ENCODE measurements at places on chromosomes 3 and 15.

DNA sequence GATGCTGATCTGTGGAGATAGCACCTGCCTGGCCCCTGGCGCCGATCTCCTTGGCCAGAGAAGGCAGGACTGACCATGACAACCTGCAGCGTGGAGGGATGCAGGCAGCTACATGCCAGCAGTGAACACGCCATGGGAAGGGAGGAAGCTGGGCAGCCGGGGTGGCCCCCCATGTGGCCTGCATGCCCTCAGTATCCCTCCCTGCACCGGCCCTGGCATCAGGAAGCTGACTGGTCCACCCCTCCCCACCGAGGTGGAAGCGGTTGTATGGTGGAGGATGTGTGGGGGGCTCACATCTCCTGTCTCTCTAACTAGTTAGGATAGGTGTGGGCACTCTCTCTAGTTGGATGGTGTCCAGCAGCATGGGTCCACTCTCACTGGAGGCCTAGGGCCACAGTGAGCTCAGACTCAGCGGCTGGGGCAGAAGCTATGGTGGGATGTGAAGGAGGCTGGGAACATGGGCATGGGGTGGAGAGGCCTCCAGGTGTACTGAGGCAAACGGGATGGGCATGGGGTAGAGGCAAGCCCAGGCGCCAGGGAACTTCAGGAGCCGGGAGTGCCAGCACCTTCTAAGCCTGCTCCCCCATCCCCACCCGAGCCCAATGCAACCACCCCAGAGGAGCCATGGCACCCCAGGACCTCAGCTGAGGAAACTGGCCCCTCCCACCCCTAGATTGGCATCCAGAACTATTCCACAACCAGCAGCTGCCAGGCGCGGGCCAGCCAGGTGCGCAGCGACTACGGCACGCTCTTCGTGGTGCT lies 1.8 kb upstream of the ABTB1 start:
- DNase-seq = no peak

- DNase-seq = peak; percentile 98
Observed at GRCh38 chr3:123884203-123884831, at the start of gene MYLK. TSS of gene MYLK (minus strand) at chr3:123884332. CDS start at chr3:123793841, 90,491 bp downstream.

- DNase-seq = peak; percentile 45
Observed at GRCh38 chr15:28989239-28989830, 103.6 kb downstream of the APBA2 start.

DNA sequence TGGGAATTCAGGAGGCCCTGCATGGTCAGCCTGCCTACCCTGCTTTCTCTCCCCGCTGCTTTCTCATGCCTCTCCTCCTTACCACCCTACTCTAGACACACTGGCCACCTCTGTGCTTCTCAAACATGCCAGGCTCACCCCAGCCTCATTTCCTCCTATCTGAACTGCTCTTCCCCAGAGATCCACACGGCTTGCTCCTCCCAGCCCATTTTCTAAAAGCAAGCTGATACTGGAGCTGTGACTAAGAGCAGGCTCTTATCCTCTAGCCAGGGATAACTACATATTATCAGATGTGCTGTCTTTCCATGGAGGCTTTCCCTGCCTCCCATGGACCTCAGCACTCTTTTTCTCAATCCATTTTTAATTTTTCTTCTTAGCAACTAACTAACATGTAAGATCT lies 85.9 kb downstream of the BOC start:
- no peak for DNase-seq

- no peak for DNase-seq
Observed at GRCh38 chr3:133853925-133854227, 41.8 kb downstream of the RAB6B start.

DNA sequence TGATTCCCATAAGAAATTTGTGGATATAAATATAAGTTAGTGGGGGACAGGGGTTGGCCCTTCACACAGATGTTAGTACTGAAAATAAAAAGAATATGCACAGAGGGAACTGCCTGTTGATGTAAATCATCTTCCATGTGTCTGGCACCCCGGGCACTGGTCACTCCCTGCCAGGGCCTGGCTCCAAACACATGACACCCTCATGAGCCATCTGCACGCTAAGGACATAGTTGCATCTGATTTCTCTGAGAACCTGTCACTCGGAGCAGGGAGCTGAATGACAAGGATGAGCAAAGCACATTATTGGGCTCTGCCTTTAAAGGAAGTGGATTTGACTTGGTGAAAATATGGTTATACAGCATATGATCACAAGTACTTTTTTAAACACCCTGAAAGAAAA lies 66.2 kb upstream of the TSC22D2 start:
- no peak for DNase-seq

DNA sequence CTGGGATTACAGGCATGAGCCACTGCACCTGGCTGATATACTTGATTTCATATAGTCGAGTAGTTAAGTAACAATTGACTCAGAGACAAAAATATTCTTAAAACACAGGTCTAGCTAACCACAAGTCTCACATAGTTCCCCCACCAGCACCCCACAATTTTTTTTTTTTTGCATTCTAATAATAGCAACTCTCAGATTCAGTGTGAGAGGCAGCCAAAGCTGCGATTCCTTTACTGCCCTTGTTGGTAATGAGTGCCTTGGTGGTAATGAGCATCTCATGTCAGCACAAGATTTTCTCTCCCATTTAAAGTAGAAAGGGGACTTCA lies 72.5 kb downstream of the WWTR1 start:
- no peak for DNase-seq

- no peak for DNase-seq
Observed at GRCh38 chr15:91150502-91151160, 50.6 kb downstream of the SV2B start.

DNA sequence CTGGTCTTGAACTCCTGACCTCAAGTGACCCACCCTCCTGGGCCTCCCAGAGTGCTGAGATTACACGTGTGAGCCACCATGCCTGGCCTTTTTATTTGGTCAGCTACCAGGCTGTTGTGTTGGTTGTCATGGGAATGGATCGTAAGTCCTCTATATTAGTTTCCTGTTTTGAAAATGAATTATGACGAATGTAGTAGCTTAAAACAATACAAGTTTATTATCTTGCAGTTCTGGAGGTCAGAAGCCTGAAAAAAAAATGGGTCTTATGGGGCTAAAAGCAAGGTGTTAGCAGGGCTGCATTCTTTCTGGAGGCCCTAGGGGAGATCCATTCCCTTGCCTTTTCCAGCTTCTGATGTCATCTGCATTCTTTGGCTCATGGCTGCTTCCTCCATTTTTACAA lies 25.1 kb upstream of the HERC1 start:
- no peak for DNase-seq

- no peak for DNase-seq
Observed at GRCh38 chr15:40037721-40038120, 1.3 kb downstream of the SRP14 start.

GRCh38 chr15:32834156-32834555 lies 116.4 kb downstream of the GREM1 start:
- no peak for DNase-seq

GRCh38 chr3:123365450-123366143 lies 83.3 kb downstream of the ADCY5 start:
- peak; percentile 70 for DNase-seq

DNA sequence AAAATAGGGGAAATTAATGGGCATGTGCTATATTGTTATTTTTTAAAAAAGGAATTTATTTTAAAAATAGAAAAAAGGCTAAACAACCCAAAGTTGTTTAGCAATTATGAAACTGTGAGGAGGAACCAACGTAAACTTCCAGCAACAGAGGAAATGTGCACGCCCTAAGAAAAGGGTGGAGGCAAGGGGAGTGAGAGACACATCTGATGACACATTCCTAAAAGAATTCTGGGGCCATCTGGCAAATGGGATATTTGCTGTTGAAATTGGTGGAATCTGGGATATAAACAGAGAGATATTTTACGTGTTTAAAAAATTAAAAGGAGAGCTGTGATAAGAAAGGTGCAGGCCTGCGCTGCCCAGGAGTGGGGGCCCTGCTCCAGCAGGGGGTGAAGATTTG lies 50.8 kb upstream of the MUC13 start:
- DNase-seq = no peak

DNA sequence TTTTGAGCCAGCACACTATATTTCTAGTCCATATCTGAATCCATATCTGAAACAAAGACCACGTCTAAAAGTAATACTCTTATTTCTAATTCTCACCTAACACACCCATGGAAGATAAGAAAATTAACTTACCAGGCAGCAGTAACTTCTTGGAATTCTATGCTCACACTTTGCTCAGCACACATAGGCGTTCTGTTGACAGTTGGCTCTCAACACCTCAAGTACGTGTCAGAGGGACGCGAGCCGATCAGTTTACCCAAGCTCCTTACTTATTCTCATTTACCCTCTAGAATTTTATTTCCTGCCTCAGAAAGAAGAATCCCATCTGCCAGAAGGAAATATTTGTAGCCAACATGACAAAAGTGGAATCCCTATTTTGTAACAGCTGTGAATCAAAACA lies 911.9 kb downstream of the FHIT start:
- no peak for DNase-seq

DNA sequence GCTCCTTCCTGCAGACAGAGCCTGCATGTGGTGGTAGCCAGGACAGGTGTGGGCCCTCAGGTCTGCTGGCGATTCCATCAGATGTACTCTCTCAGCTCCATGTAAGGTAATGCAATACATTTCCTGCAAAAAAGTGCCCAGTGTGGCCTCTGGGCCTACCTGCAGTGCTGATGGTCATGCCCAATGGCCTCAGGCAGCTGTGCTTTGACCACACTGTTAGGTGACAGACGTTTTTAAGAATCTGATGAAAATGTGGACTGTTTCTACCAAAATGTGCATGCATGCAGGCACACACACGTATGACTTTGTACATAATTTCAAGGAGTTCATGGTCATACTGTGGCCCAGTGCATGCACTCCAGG lies 152.9 kb downstream of the RAB11A start:
- no peak for DNase-seq

DNA sequence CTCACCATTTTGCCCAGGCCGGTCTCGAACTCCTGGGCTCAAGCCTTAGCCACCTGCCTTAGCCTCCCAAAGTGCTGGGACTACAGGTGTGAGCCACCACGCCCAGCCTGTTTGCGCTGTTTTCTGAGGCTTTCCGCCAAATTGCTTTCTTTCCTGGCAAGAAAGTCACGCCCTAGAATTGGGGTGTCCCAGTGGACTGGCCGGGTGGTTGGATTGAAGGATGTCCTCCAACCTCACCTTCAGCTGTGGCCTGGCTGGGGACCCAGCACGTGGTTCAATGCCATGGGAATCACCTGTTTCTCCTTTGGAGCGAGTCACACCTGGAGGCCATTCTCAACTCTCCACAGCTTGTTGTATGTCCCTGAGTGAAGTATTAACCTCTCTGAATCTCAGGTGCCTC lies 5.8 kb upstream of the ANKDD1A start:
- DNase-seq = no peak

GRCh38 chr3:87191641-87192040 lies 35.5 kb upstream of the CHMP2B start:
- DNase-seq = no peak

DNA sequence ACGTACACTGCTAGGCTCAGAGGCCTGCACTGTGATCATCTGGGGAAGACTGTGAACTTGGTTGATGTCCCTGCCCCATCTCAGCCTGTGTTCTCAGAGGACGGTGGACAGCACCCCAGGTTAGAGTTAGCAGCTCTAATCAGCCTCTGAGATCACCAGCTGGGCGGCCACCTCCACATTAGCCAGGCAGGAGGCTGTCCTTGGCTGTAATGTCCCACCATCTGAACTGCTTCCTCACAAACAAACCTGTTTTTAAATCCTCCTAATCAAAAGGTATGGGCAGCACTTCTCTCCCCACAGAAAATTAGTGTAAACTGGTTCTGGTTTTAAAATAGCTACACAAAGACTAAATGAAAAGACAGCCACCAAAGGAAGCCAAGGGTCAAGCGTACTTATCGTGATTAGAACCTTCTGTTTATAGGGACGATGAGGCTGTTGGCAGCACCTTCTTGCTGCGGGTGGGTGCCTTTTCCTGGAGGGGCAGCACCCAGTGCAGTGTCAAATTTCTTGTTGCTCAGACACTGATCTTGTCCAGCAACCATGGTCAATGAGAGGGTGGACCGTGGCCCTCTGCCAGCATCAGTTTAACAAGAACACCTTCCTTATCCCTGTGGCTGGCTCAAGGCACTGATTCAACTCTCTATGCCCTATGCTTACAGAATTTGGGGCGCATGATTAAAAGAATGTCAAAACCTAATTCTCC lies 24.6 kb downstream of the ACSBG1 start:
- DNase-seq = no peak

DNA sequence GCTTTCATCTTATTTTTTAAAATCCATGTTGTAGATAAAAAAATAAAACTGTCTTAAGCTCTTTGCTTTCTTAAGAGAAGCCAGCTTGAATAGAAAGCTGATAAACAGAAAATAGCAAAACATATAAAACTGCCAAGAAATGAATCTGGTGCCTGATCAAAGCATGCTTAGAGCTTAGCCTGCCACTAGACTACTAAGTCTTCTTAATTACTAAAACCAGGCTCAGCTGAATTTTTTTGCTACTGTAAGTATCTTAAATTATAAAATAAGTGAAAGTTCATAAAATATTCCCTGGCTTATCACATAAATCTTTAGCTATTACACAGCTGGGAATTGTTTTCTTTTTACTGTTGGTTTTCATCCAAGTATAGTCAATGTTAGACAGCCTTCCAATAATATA lies 803.9 kb downstream of the DIPK2A start:
- DNase-seq = no peak

DNA sequence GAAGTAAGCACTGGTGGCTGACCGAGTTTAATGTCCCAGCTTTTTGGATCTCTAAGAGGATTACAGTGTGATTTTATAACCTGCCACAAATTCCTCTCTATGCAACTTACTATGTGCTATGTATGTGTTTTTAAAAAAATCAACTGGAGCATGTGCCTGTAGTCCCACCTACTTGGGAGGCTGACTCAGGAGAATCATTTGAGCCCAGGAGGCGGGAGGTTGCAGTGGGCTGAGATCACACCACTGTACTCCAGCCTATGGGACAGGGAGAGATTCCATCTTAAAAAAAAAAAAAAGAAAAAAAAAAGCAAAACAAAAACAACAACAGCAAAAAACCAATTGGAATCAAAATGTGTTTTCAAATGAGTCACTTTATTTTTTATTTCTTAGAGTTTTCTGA lies 29.6 kb downstream of the DUT start:
- DNase-seq = no peak

DNA sequence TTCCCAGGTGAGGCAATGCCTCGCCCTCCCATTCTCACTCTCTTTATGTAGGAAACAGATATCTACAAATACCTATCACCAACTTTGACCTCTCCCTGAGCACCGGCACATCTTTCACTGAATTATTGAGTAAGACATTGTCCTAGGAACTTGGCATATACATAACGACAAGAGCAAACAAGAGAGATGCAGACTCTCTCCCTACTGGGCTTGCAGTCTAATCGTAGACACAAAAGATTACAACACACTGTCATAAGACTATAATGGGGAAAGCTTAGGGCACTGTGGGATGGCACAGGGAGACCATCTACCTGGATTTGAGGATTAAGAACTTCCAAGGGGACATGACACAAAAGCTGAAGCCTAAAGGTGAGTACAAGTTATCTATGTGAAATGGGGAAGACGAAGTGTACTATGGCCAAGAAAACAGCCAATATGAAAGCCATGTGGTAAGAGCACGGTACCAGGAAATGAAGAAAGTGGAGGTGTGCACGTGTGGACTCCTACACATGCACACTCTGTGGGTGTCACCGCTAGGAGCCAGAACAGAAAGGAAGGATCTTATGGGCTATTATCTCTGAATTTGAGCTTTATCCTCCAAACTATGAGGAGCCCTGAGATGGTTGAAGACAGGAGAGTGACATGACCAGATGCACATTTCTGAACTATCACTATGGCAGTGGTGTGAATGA lies 218.8 kb upstream of the STRIT1 start:
- no peak for DNase-seq

Data from H9 (cell line).